AG09319 (cell line): ENCODE measurements at places on chromosomes 2 and 18.

GRCh38 chr2:127704641-127705390 lies 3.5 kb downstream of the SFT2D3 start:
- DNase-seq, result no peak

DNA sequence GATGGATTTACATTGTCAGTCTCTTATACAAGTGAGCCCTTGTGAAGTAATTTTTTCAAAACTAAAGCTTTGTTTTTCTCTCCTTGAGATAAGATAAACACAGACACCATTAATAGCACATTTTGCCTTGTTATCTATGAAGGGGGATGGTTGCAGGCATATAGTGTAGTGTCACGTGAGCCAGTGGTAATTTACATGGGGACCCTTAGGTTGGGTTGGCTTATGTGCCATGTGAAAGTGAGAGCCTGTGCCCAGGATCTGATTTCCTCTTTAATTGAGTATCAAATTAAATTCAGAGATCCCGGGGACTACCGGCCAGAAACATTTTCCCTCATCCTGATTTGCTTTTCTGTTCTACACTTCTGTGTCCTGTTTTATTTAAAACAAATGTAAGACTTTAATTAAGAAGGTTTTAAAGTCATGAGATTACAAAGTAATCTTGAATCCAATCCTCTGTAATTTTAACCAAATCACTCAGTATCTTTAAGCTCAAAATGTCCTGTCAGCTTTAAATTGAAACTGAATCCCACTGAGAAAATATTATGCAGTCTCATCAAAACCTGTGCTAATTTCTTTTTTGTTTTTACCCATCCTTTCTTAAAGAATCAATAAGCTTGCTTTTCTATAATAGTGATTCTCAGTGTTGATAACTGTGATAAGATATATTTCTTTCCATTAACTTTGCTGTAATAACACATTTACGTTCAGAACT lies 63.8 kb downstream of the PTPRM start:
- no peak for DNase-seq

DNA sequence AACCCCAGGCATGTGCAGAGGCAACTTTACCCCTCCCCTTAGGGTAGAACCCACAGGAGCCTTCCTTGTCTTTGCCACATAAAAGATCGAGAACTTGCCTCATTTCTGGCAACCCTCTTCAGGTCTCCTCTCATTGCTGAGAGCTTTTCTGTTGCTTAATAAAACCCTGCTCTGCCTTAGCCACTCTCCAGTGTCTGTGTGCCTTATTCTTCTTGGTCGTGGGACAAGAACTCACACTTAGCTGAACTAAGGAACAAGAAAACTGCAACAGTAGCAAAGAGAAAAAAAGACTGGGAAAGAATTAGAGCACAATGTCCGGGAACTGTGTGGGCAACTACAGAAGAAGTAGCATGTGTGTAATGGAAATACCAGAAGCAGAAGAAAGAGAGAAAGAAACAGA lies 56.2 kb upstream of the SMIM21 start:
- DNase-seq, result no peak

DNA sequence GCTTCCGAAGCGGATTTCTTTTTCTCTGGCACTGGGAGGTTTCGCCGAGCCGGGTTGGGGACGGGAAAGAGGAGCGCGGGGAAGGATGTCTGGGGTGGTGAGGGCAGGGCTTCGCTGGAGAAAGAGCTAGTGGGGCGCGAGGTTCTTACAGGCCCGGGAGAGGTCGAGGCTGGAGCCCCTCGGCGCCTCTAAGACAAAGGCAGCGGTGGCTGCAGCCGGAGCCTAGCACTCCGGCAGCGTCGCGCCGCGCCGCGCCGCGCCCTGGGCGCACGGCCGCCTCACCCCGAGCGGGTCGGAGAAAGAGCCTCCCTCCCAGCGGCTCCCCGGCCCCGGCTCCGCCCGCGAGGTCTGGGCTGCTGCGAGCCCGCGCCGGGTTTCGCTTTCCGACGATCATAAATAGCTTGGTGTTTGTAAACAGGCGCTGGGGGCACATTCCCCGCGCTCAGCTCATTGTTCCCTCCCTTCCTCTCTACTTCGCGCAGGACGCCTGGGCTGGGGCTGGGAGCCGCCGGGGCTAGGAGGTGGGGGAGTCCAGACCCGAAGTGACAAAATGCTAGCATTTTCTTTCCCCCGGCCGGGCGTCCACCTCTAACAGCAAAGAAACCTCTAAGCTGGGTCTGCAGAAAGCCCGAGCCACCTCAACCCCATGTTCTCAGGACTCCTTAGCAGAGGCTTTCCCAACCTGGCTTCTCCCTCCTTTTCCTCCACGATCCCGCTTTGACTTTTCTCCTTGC lies 813 bp upstream of the MEIS1 start:
- DNase-seq, result peak; percentile 47

DNA sequence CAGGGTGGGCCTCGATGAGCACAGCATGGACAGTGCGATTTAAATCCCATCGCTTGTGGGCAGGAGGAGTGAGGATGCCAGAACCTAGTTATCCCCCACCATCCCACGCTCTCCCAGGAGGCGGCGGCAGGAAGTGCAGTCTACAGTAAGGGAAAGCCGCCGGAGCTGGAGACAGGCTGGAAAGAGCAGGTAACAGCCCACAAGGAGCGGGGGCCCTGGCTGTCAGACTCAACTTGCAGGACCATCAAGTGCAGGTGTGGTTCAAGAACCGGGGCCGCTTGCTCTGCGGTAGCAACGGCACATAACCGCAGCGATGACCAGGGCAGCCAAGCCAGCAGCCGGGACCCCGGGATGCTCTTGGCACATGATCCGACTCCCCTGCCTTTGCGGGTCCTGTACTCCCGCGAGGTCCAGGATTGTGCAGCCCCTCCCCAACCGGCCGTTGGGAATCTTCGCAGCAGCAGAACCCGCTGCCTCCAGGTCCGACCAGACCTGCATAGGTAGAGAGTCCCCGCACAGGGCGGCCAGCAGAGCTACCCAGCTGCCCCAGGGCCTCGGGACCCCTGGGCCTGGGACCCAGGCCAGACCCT lies 82.1 kb downstream of the BIN1 start:
- no peak for DNase-seq

DNA sequence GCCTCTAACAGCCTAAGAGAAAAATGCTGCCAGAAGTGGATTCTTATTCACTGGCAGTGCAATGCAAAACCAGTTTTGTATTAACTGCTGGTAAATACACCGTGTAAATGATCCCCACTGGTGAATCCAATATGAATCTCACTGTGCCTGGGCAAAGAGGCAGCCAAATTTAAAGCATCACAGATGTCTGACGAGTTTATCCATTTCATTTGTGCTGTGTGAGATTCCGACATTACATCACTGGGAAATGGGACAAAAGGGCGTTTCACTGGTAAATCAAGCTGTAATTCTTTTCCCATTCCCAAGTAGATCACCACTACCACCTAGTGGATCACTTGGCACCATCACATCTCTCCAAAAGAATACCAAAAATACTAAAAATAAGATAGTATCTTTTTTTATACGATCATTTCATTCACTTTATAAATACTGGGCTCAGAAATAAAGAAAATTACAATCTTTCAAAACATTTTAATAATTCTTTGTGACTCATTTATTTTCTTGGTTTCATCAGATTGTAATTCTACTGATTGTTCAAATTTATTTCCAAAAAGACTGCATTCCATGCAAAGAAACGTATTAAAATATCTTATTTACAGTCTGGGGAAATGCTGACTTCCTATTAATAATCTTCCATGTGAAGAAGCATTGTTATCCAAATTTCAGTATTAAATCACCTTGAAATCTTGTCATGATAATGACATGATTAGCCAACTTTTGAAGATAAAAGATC lies 125.6 kb downstream of the GRB14 start:
- DNase-seq, result peak; percentile 8

DNA sequence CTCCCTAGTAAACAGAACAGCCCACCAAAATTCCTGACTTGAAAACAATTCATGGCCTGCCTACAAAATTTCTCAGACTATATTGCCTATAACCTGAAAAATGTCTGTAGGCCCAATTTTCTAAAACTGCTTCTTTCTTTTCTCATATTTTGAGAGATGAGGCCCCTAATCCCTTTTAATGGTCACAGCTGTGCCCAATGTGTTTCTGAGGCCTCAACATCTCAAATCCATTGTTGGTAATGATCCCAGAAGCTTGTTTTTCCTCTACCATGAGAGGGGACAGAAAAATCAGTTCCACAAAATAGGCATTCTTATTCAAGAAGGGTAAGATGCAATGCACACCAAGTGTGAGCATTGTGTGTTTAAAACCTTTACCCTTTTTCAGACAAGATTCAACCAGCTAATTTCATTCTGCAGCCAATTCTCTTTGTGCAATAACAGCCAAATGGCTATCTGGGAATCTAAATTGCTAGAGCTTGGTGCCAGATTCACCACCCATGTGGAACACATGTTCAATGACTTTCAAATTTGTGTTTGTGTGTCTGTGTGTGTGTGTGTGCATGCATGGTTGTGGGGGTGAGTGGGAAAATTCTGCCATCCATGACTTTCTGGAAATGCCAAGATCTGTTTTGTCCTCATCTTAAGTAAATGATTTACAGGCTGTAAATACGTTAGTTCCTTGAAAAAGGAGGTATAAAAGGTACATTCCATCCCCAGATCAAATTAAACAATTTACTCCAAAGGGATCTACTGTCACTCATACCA lies 319.5 kb downstream of the TNS1 start:
- DNase-seq, result no peak

DNA sequence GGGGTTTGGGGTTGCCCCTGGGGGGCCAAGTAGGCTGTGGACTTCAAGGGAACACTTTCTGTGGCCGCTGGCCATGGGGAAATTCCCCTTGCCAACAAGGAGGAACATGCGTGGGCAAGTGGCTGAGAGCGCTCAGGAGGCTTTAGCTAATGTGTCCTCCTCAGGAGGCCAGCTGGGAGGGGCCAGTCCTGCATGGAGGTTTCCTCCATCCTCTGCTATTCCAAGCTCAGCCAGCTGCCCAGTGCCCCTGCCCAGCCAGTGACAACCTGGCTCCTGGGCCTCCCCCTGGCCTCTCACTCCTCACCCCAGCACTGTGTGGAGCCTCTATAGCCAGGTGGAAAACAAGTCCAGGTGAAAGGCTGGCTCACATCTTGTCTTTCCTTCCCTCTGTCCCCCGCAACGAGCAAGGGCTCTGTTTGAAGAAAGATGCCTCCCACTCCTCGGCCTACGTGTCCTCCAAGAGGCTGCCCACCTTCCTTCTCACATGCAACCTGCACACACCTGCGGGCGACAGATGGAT lies 64.4 kb upstream of the DAPL1 start:
- DNase-seq, result no peak

GRCh38 chr2:191554240-191554639 lies 123.7 kb upstream of the NABP1 start:
- DNase-seq, result no peak

DNA sequence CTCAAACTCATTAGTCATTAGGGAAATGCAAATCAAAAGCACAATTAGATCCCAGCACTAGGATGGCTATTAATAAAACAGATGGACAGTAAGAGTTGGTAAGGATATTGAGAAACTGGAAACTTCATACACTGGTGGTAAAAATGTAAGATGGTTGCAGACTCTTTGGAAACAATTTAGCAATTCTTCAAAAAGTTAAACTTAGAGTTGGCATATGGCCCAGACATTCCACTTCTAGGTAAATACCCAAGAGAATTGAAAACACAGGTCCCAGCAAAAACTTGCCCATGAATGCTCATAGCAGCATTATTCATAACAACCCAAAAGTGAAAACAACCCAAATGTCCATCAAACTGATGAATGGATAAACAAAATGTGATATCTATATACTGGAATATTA lies 84.9 kb upstream of the ZFP36L2 start:
- DNase-seq, result peak; percentile 72

DNA sequence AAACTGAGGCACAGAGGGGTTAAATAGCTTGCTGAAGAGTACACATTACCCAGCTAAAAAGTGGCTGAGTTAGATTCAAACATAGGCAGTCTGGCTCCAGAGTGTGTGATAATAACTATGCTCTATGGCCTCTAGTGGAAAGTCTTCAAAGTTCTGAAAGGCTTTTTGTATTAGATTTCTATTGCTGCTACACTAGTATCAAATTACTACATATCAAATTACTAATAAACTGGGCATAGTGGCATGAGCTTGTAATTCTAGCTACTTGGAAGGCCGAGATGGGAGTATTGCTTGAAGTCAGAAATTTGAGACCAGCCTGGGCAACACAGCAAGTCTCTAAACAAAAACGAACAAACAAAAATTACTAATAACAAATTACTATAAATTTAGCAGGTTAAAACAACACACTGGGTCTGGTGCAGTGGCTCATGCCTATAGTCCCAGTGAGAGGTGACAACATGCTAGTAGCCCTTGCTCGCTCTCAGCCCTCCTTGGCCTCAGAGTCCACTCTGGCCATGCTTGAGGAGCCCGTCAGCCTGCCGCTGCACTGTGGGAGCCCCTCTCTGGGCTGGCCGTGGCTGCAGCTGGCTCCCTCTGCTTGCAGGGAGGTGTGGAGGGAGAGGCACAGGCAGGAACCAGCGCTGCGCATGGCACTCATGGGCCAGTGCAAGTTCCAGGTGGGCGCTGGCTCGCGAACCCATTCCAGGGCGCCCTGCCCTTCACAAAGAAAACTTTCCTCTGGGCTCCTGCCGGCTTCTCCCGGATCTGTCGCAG lies 38.2 kb upstream of the TWSG1 start:
- peak; percentile 7 for DNase-seq

DNA sequence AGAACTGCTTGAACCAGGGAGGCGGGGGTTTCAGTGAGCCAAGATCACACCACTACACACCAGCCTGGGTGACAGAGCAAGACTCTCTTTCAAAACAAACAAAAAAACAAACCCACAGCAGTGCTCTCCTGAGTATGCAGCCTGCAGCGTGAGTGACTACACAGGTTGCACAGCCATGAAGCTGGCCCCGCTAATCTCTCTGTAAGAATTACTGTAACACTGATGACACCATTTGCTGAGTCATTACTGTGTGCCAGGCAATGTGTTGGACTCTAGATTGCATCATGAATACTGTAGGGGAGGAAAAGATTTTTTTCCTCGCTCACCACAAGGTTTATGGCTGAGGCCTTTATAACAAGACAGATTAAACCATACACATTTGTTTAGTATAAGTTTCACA lies 118.6 kb upstream of the ATP8B1 start:
- no peak for DNase-seq

GRCh38 chr2:86396291-86396785 lies 44.8 kb upstream of the KDM3A start:
- DNase-seq, result no peak

- no peak for DNase-seq
Observed at GRCh38 chr18:29439398-29439797, 1262.5 kb upstream of the CDH2 start.

DNA sequence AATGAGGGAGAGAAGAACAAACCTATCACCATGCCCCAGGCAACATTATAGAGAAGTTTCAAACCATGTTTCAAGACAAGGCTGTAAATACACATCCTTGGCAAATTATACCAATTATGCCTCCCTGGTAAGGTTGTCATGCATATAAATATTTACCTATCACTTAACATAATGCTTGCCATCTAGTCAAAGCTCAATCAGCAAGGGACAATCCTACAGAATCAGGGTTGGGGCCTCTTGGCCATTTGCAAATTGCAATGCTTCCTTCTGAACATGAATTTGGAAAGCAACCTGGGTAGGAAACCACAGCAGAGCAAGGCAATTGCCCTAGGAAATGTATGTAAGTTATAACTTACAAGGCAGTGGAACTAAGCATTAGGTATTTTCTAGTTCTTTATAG lies 907.2 kb upstream of the CDH2 start:
- no peak for DNase-seq
